ENCODE measurements at places on chromosomes 11 and 22. TPM values are rescaled to one million over a fixed set of nuclear protein-coding genes. Genes with fewer than 3 reads are reported as not detected.

The OR52H1 gene
- not detected for total RNA-seq

The GP1BB gene
- 4.8 TPM for total RNA-seq

DNA sequence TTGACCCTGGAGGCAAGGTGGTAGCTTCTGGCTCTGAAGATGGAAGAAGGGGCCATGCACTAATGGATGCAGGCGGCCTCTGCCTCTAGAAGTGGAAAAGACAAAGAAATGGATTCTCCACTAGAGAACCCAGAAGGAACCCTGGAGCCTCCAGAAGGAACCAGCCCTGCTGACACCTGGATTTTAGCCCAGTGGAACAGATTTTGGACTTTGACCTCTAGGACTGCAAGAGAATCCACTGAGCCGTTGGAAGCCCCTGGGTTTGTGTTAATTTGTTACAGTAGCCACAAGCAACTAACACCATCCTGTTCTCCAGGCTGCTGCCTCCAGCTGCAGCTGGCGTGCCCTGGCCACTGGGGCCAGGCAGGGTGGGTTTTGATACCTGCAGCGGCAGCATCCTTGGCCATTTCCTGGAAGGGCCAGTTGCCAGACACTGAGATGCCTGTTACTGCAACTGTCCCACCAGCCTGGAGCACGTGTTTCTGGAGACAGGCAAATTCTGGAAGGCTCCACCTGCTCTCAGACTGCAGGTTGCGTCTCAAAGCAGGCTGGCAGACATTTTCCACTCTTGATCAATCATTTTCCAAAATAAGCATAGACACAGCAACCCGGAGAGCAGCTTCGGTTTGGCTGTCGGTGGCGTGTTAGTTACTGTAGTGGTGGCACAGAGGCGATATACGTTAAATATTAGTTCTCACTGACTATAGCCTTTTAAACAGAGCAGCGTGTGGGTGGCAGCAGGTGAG is 76.8 kb upstream of the PARVG start:
- H3K27me3 ChIP-seq = no peaks in the 10 kb centered on the region
- no peak for DNase-seq

GRCh38 chr11:128596250-128596649 is 8.9 kb upstream of the ETS1 start:
- H3K36me3 ChIP-seq = no peaks in the 10 kb centered on the region
- H3K27me3 ChIP-seq = peaks cover 46% of the 10 kb centered on the region
- H3K4me1 ChIP-seq = no peaks in the 10 kb centered on the region
- no peak overlapping the region for H3K27ac ChIP-seq
- no peak overlapping the region for H3K4me3 ChIP-seq

- H3K4me1 ChIP-seq = no peaks in the 10 kb centered on the region
- H3K27me3 ChIP-seq = peaks cover 75% of the 10 kb centered on the region
- no peak overlapping the region for H3K4me3 ChIP-seq
Observed at GRCh38 chr11:117799634-117800033, 2.6 kb upstream of the DSCAML1 start.

DNA sequence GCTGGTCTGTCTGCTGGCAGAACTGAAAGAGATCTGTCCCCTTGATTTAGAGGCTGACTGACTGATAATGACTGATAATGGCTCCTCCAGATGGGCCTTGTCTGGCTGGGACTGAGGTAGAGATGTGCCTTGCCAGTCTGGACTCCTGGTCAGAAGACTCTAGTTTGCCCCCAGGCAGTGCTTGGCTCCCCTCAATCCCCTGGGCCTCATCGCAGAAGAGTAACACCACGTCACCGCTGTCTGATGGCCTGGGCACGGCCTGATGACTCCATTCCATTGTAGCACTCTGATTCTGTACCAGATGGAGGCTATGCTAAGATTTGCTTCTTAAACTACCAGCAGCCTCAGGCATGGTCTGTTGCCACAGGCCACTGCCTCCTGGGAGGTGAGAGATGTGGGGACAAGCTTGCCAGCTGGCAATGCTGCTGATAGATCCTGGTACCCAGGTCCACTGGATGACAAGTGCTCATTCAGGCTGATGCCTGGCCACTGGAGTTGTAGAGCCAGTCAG is 19.1 kb downstream of the CYB5R2 start:
- H3K4me1 ChIP-seq = peaks cover 5% of the 10 kb centered on the region
- H3K27me3 ChIP-seq = no peaks in the 10 kb centered on the region
- no peak for DNase-seq
- H3K36me3 ChIP-seq = peaks cover 4% of the 10 kb centered on the region
- no peak overlapping the region for H3K27ac ChIP-seq
- H3K4me3 ChIP-seq = no peak overlapping the region

- H3K36me3 ChIP-seq = peaks cover 5% of the 10 kb centered on the region
- no peak for DNase-seq
- H3K4me1 ChIP-seq = peaks cover 18% of the 10 kb centered on the region
Observed at GRCh38 chr22:38652859-38653258, 3.3 kb downstream of the FAM227A start.
